Immature natural killer cell (primary cell): ENCODE measurements at places on chromosomes 7 and 10.

DNA sequence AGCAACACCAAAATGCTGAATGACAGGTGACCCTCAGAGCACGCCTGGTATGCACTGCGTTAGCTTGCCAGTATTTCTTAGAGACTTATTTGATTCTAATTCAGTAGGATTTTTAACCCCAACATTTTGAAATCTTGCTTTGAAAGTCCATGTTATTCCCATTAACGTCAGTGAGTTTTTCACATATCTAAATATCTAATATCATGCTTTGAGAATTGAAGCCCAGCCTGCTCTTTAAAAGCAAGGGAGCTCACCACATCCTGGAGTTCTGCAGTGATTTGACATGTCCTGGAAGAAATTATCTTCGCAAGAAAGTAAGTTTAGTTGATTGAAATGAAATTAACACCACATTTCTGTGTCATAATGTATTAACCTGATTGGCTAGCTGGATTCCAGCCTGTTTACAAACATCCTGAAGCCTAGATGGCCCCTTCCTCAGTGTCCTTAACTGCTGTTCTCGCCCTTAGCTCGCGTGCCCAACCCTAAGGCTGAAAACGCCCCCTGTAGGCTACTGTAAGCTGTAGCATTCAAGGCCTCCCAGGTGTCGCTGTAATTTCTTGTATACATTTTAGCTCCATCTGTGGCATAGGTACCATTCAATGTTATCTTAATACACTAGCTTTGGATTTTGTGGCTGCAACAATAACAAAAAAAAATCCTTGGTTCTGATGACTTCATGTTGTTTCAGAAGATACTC is 191.5 kb downstream of the MGMT start:
- no peak for DNase-seq

DNA sequence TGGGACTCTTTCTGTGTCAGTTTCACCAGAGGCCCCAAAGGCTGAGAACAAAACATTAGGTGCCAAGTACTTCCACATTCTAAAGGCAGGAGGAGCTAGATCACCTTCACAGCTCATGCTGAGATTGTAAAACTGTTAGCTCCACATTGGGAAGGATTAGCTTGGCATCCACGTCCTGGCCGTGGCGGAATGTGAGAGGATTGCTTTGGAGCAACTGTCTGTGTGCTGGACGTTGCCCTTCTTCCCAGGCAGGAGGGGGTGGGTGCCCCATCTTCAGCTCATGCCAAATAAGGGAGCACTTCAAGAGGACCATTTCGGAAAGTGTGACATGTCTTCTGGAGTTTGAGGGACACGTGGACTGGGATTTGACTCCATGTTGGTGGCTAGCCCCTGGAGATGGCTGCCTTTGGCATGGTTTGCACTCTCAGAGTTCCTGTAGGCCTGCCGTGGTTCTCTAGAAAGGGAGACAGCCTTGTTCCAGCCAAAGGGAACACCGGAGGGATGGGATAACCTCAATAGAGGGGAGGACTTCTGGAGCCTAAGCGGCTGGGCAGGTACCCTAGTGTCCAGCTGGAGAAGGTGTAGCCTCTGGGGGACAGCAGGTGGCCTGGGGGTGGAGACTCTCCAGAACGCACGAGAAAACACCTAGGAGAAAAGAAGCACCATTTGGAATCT is 19.9 kb upstream of the FMC1 start:
- no peak for DNase-seq

- DNase-seq = no peak
These were observed 1.2 kb downstream of the SLC18A3 start for GRCh38 chr10:49611166-49611815.

DNA sequence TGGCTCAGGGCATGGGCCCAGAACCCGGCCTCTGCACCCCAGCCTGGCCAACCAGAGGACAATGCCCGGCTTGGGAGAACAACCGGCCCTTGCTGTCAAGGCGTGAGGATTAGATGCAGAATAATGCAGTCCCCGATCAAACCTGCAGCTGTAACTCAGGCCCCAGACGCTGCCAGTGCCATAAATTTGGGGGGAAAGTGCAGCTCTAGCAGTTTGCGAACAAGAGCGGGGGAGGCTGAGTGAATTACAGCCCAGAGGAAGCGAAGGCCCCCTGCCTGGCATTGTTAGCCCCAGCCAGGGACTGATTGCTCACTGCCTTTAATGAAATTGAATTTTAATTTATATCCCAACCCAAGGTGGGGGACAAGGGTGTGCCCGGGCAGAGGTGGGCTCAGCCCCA is 38.0 kb upstream of the GNA12 start:
- no peak for DNase-seq

- DNase-seq = no peak
These were observed 132.5 kb upstream of the WNT16 start for GRCh38 chr7:121196286-121196685.

- DNase-seq = peak; percentile 17
These were observed 36.1 kb downstream of the SORBS1 start for GRCh38 chr10:95525033-95525418.
